ENCODE measurements at places on chromosomes 16 and 17. TPM values are rescaled to one million over a fixed set of nuclear protein-coding genes. Genes with fewer than 3 reads are reported as not detected.

DNA sequence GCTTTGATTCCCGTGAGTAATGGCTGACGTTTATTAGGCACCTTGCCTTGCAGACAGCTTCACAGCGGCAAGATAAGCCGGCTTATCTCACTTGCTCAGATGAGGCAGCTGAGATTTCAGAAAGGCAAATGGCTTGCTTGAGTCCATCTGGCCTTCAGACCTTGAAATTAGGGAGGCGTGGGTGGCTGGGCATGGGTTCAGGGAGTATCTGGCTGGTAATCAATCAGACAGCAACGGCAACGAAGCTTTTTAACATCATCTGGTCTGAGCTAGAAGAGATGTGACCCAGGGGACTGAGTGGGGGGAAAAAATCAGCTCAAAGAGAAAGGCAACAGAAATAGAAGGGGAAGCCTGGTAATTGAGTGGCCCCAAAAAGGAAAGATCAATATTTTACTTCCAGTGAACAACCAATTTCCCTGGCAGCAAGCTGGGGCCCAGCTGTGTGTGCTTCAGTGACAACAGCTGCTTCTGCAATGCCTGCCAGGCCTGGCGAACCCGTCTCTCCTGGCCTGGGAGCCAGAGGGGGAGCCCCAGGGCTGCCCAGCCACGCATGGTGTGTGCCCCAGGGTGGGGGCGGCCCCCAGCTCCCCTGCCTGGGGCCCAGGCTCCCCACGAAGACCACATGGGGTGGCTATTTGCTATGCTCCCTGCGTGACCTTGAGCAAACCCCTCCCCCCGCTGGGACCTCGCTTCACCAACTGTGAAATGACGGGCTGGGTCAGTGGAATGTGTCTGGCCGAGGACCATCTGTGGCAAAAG lies 34.0 kb downstream of the RAB11FIP4 start:
- H3K27ac ChIP-seq = no peak overlapping the region
- peak; percentile 40 for DNase-seq
- H3K4me1 ChIP-seq = peaks cover 8% of the 10 kb centered on the region
- no peak overlapping the region for H3K4me3 ChIP-seq

- no peak for DNase-seq
- H3K27ac ChIP-seq = no peak overlapping the region
- no peaks in the 10 kb centered on the region for H3K27me3 ChIP-seq
- no peaks in the 10 kb centered on the region for H3K4me1 ChIP-seq
These were observed 146.1 kb downstream of the IRF8 start for GRCh38 chr16:86044881-86045590.

Gene KRTAP17-1
- total RNA-seq = not detected

- no peak overlapping the region for H3K27ac ChIP-seq
- no peak overlapping the region for H3K4me3 ChIP-seq
- H3K36me3 ChIP-seq = no peaks in the 10 kb centered on the region
- H3K4me1 ChIP-seq = no peaks in the 10 kb centered on the region
- H3K27me3 ChIP-seq = no peaks in the 10 kb centered on the region
- DNase-seq = no peak
These were observed 9.2 kb downstream of the MPV17L start for GRCh38 chr16:15404792-15405191.

Gene PIK3R5
- total RNA-seq = 4.6 TPM

Gene CRYBA1
- not detected for total RNA-seq

DNA sequence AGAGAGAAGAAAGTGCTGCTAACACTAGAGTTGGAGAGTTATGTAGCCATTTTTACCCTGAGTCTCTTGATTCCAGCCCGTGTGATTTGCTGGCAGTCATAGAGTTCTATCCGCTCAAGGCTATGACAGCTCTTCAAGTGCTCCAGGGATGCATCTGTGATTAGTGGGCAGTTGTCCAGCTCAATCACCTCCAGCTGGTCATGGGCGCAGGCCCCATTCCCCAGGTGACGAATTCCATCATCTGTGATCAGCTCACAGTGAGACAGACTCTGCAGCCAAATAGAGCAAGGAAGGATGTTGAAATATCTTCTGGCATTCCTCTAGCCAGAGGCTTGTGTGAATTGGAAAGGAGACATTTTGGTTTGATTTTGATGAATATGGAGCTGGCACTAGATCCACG lies 38.4 kb upstream of the STAC2 start:
- no peak for DNase-seq
- no peaks in the 10 kb centered on the region for H3K4me1 ChIP-seq
- H3K36me3 ChIP-seq = no peaks in the 10 kb centered on the region
- H3K27me3 ChIP-seq = no peaks in the 10 kb centered on the region

DNA sequence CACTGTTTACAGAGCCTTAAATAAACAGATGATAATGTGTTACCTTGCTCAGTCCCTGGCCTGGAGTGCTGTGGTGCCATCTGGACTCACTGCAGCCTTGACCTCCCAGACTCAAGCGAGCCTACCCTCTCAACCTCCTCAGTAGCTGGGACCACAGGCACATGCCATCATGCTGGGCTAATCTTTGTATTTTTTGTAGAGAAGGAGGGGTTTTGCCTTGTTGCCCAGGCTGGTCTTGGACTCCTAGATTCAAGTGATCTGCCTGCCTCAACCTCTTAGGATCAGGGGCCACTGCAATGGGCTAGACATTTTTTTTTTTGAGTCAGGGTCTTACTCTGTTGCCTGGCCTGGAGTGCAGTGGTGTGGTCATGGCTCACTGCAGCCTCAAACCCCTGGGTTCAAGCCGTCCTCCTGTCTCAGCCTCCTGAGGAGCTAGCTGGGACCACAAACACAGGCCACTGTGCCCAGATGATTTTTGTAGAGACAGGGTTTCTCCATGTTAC lies 5.0 kb upstream of the NAGLU start:
- no peak overlapping the region for H3K4me3 ChIP-seq
- no peaks in the 10 kb centered on the region for H3K36me3 ChIP-seq
- peaks cover 14% of the 10 kb centered on the region for H3K4me1 ChIP-seq
- no peak for DNase-seq
- no peaks in the 10 kb centered on the region for H3K27me3 ChIP-seq
- no peak overlapping the region for H3K27ac ChIP-seq

- no peaks in the 10 kb centered on the region for H3K27me3 ChIP-seq
- H3K4me1 ChIP-seq = peaks cover 4% of the 10 kb centered on the region
- H3K27ac ChIP-seq = peak overlapping the region; percentile 95
These were observed 596 bp downstream of the MSL1 start for GRCh38 chr17:40122136-40122998.

All from ovary (tissue), 10 donors.